ENCODE measurements at places on chromosomes 7 and 10.
A peak's percentile ranks its signal among the peaks of the same experiment; 100 is the strongest.

DNA sequence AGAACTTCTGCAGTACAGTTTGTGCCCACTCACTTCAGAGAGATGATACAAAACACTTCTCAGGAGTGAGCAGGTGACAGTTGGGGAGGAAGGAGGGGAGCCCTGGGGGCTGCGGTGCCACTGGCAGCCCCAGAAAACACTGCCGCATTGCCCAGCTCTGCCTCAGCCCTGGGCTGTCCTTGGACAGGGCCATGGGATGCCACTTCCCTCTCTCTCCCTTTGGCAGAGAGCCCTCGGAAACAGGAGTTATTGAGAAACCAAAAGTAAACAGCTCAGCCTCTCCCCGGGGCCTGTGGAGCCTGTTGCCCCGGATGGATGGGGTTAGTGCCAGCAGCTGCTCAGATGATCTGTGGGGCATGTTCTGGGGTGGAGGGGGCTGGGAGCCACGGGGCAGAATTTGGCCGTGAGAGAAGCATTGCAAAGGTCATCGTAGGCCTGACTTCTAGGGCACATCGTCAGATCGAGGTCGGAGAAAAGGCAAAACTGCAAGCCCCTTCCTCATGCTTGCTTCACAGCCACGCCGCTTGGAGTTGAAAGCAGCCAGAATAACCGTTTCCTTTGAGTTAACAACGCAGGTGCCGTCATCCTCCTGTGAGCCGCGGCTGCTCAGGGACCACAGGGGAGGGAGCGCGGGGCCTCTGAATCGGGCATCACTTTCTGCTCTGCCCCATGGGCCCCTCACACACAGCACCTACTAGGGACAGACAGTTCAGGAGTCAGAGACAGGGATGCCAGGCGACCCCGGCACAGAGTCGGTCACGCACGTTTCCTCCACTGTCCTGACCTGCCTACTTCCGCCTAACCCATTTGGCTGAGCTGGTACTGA is 256.4 kb downstream of the CAMK1D start:
- peak; percentile 66 for DNase-seq

DNA sequence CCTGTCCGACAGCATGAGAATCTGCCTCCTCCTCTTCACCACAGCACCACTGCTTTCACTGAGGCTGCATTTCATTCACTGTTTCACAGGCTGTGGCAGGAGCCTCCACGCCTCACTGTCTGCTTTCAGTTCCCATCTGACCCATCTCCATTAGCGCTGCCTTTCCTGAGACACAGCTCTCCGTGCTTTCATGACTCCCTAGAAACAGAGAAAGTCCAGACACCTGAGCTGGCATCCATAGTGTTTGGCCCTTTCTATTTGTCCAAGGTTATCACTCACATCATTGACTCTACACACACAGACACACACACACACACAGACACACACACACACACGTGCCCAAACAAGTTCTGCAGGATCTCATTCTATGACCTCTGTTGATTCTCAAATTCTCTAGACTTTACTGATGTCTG is 5.2 kb downstream of the LGI1 start:
- DNase-seq, result no peak

- no peak for DNase-seq
Measured at GRCh38 chr10:84607044-84607443, 278.7 kb downstream of the CCSER2 start.

GRCh38 chr7:1716263-1717094 is 46.4 kb downstream of the ELFN1 start:
- DNase-seq, result peak; percentile 89

DNA sequence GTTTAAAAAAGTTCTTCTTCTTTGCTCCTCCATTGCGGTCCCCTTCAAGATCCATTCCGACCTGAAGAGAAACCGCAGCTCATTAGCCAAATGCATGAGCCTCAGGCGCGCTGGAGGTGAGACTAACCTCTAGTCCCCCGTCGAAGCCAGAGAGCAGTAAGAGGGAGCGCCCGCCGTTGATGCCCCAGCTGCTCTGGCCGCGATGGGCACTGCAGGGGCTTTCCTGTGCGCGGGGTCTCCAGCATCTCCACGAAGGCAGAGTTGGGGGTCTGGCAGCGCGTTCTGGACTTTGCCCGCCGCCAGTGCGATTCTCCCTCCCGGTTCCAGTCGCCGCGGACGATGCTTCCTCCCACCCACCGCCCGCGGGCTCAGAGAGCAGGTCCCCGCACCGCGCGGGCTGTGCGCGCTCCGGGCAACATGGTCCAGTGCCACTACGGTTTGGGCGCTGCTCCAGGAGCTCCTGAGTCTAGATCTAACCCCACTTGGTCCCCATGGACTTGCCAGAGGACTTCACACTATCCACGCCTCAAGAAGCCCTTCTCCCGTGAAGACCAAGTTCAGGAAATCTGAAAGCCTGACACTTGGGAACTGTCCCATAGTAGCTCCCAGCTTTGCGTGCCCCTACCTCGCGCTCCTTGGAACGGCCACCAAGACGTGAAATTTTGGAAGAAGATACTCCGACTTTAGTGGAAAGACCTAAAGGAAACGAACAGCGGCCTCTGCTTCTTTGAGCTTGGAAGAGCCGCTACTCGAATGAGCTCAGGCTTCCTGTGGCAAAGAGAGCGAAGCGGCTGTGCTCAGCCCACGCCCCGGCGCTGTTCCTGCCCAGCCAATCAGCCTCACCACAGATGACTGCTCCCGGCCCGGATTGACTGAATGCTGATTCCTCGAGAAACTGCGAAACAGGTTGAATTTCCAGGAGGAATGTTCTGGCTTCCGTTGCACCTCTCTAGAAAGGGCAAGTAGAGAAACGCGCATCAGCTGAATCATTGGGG is at the start of gene ABCB1:
TSS of gene ABCB1 (minus strand) at position 755 of the 995 bp plus-strand sequence. CDS start at position 55, 700 bp downstream.
- peak; percentile 77 for DNase-seq

DNA sequence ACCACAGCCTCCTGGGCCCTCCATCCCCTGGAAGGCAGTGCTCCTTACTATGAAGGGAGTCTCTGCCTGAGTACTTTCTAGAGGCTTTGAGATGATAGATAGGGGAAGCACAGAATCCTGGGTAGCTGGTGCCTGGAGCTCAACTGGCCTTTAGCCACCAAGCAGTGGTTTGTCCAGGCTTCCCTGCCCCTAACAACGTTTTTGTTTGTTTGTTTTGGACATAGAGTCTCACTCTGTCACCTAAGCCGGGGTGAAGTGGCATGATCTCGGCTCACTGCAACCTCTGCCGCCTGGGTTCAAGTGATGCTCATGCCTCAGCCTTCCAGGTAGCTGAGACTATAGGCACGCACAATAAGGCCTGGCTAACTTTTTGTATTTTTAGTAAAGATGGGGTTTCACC is 289.4 kb downstream of the PLXNA4 start:
- no peak for DNase-seq

- DNase-seq, result no peak
Measured at GRCh38 chr7:123941391-123942180, 16.5 kb downstream of the SPAM1 start.

GRCh38 chr7:50204581-50204980 is 99.9 kb upstream of the IKZF1 start:
- DNase-seq, result no peak

GRCh38 chr7:81519886-81520285 is 250.0 kb downstream of the HGF start:
- DNase-seq, result no peak

DNA sequence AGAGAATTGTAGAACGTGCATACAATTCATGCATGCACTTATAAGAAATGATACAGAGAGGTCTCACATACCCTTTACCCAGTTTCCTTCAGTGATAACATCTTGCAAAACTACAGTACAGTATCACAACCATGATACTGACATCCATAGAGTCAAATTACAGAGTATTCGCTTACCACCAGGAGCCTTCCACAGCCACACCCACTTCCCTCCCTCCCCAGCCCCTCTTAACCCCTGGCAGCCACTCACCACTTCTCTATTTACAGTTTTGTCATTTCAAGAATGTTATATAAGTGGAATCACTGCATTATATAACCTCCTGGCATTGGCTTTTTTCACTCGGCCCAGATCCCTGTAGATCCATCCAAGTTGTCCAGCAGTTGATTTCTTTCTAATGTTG is 143.8 kb downstream of the ZNF248 start:
- no peak for DNase-seq

DNA sequence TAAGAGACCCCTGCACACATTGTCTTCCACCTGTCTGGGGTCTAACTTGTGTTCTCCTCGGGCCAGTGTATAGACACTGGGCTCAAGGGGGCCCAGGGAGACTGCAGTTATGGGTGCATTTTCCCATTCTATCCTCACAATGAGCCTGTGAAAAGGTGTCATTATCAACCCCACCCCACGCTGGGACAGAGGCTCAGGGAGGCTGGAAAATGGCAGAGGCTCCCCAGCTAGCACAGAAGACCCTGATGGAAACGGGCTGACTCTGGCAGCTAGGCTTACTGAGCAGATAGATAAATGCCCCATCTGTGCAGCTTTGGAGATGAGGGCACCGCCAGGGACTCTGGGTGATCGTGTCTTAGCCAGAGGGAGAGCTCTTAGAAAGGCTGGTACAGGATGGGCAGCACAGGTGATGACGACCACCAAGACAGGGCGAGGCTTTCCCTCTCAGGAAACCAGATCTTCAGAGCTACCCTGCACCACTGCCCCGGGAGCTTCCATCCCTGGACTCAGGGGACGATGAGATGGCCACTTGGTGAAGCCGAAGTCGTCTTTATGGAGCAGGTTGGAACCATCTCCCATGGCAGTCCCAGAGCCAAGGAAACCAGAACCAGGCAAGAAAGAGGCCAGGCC is 58.2 kb upstream of the CHST15 start:
- no peak for DNase-seq

GRCh38 chr7:116771640-116772039 is 90.7 kb upstream of the CAPZA2 start:
- DNase-seq, result no peak

DNA sequence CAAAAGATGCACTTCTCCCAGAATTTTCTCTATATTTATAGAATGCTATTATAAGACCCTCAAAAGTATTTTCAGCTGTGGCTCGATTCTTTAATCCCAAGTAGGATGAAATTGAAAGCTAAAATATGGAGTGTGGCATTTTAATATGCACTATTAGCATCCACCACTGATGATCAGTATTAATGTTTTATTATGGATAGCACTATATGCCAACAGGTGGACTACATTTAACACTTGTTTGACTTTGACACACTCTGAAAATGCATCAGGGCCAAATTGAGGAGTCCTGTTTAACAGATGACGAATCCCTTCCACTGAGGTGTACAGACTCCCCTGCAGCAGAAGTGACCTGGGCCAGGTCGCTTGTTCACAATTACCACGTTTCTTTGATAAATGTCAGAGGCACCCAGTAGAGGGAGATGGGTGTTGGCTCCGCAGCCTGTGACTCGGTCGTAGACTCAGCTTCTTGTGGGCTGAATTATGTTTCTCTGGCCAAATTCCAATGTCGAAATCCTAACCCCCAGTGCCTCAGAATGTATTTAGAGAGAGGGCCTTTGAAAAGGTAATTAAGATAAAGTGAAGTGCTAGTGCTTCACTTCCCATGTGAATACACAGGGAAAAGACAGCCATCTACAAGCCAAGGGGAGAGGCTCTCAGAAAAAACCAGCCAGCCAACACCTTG is 48.1 kb downstream of the WIPF3 start:
- peak; percentile 57 for DNase-seq

DNA sequence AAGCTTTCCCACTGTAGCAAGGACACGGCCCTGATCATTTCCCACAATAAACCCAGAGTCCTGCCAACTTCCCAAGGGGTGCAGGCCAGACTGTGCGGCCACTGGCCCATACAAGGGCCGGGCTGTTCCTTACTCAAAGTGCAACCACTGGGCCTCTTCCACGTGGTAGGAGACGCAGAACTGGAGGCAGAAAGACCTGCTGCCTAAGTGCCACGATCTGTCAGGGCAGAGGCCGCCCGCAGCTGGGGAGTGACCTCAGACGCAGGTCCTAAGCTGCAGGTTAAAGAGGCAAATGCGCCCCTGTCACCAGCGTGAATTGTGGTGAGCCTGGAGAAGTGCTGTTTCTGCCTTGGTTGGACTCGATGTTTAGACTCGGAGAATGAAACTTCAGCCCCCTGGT is 26.2 kb downstream of the GPER1 start:
- DNase-seq, result no peak

DNA sequence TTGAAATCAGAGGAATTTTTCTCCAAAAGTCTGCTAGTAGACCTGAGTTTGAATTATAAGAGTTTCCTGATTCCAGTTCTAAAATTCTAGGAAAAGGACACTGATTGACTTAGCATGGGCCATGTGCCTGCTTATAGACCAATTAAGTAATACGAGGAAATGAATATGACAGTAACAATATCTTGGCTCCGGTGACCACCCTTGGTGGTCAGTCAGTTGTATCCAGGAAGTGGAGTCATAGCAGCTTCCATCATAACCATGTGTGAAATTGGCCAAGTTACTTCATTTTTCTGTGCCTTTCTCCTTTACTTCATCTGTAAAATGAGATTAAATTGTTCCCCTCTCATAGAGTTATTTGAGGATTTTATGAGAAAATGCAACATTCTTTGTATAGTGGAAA is 66.9 kb downstream of the MTPAP start:
- DNase-seq, result no peak

GRCh38 chr7:135801045-135801693 is 52.6 kb upstream of the FAM180A start:
- DNase-seq, result peak; percentile 69

DNA sequence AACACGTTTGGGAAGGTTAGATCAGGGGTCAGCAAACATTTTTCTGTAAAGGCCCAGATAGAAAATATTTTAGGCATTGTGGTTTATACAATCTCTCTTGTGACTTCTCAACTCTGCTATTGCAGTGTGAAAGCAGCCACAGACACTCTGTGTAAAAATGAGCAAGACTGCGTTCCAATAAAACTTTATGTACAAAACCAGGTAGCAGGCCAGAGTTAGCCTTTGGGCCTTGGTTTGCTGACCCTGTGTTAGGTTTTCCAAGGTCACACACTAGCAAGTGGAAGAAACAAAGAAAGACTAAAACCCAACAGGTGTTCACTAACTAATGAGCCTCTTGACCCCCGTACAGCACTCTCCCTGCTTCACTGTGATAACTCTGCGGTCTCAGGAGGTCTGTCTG is 14.9 kb upstream of the PAXIP1 start:
- no peak for DNase-seq

- DNase-seq, result no peak
Measured at GRCh38 chr10:127976701-127977356, 69.9 kb downstream of the PTPRE start.

DNA sequence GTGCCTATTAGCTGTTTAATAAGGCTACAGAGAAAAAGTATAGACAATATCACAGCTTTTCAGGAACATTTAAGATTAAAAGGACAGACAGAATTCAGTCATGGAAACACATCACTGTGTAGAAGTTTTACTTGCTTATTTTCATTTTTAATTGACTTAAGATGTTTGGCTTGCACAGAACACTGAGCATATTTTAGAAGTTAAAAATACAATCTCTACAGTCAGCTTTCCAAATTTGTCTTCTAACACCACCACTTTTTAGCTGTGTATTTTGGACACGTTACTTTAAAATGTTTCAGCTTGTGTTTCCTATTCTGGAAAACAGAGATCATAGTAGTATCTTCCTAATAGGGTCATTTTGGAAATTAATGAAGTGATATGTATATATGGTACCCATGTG is 11.8 kb downstream of the CFAP69 start:
- no peak for DNase-seq

DNA sequence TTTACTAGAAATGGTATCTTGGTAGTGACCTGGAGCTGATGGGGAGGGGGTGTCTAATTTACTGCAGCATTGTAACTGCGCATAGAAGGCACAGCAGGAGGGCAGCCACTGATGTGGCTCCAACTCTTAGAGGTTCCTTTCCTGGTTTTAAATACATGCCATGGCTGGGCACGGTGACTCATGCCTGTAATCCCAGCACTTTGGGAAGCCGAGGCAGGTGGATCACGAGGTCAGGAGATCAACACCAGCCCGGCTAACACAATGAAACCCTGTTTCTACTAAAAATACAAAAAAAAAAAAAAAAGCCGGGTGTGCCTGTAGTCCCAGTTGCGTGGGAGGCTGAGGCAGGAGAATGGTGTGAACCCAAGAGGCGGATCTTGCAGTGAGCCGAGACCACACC is 19.2 kb upstream of the SEC61G start:
- DNase-seq, result no peak
